ENCODE measurements at places on chromosomes 7 and 10.

- no peak for DNase-seq
Observed at GRCh38 chr10:15278786-15279185, 92.3 kb downstream of the FAM171A1 start.

GRCh38 chr10:6748981-6749635 lies 169.0 kb upstream of the PRKCQ start:
- DNase-seq = peak; percentile 32

- no peak for DNase-seq
Observed at GRCh38 chr10:122293156-122293960, 22.3 kb downstream of the BTBD16 start.

GRCh38 chr7:112084520-112084971 lies 121.7 kb downstream of the DOCK4 start:
- peak; percentile 64 for DNase-seq

- DNase-seq = no peak
Observed at GRCh38 chr10:65470986-65471385, 1454.8 kb upstream of the LRRTM3 start.

DNA sequence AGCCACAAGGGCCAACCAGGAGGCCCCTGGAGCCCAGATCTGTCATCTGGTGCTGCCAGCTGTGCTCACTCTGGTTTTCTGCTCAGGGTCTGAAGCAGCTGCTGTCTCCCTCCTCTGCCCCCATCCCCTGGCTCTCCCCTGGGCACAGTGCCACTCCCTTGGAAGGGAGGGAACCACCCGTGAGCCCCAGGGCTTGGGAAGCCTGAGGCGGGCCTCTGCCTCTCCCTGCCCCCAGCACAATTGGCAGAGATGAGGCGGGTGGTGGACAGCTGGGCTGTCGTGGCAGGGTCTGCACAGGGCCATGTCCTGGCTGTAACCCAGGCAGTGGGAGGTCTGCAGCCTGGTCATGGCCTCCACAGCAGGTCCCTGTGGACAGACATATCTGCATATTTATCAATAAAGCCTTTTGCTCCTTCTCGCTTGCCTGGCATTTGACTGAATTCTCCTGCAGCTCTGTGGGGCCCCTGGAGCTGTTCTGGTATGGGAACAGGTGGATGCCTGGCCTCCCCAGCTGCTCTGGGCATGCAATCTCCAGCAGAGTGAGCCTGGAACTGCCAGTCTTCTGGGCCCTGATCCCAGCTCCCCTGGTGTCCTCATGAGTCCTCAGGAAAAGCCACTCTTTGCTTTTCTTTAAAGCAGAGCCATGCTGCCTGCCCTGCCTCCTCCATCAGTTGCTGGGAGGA lies 1.6 kb upstream of the ANKRD2 start:
- DNase-seq = no peak

- DNase-seq = no peak
Observed at GRCh38 chr10:11215471-11215870, 197.8 kb downstream of the CELF2 start.

- no peak for DNase-seq
Observed at GRCh38 chr10:27717861-27718260, 27.8 kb downstream of the MKX start.

GRCh38 chr7:38211940-38212339 lies 33.9 kb downstream of the STARD3NL start:
- DNase-seq = peak; percentile 70
